ENCODE measurements at places on chromosomes 4 and X.

GRCh38 chrX:44871931-44872820, 812 bp upstream of the KDM6A start:
- DNase-seq = no peak

DNA sequence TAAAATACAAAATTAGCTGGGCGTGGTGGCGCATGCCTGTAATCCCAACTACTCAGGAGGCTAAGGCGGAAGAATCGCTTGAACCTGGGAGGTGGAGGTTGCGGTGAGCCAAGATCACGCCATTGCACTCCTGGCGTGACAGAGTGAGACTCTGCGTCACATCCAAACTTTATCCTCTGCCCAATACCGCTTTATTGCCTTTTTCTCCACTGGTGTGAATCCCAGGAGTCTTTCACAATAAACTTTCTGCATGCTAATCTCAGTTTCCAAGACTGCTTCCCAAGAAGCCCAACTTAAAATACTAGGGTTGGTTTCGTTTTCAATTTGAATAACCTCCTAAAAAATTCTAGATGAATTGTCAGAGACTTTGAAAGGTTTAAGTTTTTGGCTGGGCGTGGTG, 27.2 kb upstream of the DHX15 start:
- no peak for DNase-seq

DNA sequence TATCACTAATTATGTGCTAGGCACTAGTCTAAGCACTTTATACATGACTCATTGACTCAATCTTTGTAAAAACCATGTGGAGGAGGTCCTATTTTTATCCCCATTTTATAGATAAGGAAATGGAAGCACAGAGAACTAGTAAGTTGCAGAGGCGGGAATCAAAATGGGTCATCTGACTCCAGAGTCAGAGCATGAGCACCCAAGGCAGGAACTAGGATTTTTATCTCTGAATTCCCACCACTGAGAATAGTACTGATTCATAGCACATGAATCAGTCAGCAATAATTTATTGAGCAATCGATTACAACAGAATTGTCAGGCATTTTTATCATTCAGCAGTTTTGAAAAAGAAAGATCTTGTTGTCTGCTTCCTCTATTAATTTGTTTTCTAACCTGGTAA, 19.3 kb downstream of the SCARB2 start:
- no peak for DNase-seq

GRCh38 chr4:14260591-14260990, 633.1 kb upstream of the BOD1L1 start:
- DNase-seq = no peak

DNA sequence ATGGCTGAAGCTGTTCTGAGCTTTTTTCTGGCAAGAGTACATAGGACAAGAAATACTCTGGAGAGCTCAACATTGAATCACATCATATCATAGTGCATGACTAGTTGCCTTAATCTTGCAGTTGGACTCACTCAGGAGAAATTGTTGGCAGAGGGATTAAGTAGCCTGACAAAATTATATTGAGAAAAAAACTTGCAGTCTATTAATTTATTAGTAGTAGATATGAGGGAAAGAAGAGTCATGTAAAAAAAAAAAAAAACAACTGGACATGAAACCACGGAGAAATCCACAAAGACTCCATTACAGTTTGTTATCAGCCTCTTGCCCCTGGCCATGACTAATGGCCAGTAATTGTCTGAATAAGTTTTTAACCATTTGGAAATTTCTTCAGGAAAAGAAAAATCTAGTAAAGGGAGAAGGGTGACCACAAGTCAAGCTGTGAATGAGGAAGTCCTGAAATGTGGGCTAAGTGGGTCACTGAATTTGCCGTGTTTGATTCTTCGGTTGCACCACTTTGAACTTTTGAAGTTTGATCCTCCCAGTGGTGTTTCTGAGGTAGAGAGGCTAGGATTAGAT, 45.6 kb downstream of the FHL1 start:
- no peak for DNase-seq

GRCh38 chr4:173301518-173302201, 32.5 kb downstream of the HMGB2 start:
- peak; percentile 38 for DNase-seq

- no peak for DNase-seq
These were observed 47.4 kb downstream of the NOP14 start for GRCh38 chr4:2915789-2916188.

GRCh38 chrX:69238114-69238886, 73.0 kb upstream of the PJA1 start:
- no peak for DNase-seq

- peak; percentile 50 for DNase-seq
These were observed 26.0 kb upstream of the YTHDC1 start for GRCh38 chr4:68375667-68376559.

DNA sequence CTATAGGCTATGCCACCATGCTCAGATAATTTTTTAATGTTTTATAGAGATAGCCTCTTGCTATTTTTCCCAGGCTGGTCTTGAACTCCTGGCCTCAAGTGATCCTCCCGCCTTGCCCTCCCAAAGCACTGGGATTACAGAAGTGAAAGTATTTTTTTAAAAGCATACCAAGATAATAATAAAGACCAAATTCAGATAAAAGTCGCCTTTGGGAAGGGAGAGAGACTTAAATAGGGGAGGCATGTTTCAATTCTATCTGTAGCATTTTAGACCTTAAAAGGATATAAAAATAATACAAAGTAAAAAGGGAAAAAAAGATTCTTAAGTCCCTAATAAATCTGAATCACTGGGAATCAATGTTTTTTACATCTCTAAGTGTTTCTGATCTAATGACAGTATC, 108.9 kb downstream of the AFAP1 start:
- DNase-seq = no peak
